SW 1271 (cell line): ENCODE measurements at places on chromosomes 6 and 20.

- DNase-seq = no peak
Measured at GRCh38 chr6:3789018-3789895, 37.7 kb upstream of the PXDC1 start.

DNA sequence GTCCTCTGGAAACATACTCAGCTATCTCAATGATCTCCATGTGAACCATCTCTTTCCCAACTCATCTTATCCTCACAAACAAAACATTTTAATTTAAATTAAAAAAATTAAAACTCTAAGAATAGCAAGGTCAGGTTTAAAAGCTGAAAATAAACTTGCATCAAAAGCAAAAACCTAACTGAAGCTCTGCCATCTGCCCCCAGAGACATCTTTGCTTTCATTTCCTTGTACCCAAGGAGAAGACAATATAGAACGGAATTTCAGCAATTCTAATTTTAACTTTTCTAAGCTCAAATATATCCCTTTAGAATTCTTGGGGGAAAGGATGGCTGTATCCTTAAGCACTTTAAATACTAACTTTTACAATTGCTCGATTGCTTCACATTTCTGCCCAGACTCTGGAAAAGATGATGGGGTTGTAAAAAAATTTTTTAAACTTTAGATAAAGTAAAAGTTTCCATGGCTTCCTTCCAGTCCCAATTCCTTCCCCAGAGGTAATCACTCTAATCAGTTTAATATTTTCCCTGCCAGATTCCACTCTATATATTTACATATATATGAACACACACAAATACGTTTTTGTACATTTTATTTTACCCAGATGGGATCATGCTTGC, 69.2 kb upstream of the SMIM29 start:
- no peak for DNase-seq

DNA sequence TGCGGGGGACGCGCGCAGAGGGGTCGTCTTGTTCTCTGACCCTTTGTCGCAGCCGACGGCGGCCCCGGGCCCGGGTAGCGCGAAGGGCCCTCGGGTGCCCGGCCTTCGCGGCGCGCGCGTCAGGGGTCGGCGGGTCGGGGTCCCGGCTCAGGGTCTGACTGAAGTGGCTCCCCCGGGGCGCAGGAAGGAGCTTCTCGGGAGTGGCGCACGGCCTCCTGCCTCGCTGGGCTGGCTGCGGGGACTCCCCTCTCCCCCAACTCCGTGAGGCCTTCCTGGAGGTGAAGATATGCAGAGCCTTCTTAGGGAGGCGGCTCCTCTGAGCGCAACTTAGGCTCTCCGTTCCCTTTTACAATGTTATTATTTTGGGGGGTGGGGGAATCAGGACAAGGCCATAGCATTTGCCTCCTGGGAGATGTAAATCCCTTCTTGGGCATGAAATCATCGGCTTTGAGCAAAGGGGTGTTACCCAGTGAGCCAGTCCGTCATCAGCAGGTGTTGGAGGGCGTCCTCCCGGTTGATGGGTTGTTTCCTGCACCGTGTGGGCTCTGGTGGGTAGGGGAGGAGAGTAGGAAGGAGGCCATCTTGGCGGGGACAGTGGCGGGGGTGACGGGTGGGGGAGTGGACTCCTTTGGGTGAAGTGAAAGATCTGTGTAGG, 523 bp downstream of the CDS2 start:
- DNase-seq = peak; percentile 39

DNA sequence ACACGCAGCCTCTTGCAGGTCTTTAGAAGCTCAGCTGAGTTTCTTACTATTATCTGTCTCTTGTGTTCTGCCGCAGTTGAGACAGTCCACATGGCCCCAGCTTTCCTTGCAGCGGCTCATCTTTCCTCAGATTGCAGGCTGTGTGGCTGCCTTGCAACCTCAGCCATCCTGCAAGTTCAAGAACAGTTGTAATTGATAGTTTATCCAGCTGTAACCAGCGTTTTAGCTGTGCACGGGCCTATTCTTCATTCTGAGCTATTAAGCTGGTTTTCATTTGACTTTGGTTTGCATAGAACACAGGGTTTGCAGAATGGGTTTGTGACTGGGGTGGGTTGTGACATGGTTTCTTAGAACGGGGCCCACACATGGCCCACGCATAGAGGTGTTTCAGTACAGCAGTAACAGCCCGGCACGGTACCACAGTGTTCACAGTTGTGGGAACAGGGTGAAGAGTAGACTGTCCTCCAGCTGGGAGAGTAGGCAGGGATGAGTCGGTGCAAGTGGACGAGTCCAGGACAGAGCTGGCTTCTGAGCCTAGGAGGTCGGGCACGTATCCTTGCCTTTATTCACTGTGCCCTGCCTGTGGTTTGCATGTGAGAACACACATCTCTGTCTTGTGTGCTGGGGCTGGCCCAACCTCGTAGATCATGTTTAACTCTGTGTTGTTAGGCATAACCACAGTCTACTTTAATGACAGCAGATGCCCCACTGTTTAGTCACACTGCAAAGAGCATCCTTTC, 89.2 kb downstream of the RPP40 start:
- DNase-seq = no peak

DNA sequence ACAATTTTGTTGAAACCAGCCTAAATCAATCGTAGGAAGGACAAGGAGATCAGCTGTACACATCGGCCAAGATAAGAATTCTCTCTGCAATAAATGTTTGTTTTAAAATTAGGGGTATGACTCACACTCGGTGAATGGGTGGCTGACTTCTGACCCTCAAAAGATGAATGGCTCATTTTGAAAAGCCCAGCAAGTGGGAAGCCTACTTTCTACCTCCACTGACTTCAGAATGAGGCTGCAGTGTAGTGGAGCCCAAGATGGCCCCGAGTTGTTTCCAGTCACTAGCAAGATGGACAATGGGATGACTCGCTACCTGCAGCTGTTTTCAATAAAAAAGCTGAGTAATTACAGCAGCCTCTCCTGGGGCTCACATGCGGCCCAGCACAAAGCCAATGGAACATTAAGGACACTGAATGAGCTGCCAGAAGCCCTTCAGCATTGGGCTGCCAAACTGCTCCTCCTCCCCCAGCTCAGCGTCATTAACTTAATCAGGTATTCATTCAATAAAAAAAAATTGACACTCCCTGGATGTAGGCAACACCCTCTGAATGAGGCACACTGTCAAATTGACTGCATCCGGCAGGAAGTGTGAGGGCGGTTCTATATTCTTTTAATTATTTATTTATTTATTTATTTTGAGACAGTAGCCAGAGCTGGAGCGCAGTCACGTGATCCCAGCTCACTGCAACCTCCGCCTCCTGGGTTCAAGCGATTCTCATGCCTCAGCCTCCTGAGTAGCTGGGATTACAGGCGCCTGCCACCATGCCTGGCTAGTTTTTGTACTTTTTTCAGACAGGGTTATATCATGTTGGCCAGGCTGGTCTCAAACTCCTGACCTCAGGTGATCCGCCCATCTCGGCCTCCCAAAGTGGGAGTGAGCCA, 107.3 kb downstream of the GMPR start:
- no peak for DNase-seq

- no peak for DNase-seq
Measured at GRCh38 chr6:56311061-56311460, 63.7 kb upstream of the COL21A1 start.

GRCh38 chr6:154471609-154472362, 38.7 kb downstream of the CNKSR3 start:
- no peak for DNase-seq

DNA sequence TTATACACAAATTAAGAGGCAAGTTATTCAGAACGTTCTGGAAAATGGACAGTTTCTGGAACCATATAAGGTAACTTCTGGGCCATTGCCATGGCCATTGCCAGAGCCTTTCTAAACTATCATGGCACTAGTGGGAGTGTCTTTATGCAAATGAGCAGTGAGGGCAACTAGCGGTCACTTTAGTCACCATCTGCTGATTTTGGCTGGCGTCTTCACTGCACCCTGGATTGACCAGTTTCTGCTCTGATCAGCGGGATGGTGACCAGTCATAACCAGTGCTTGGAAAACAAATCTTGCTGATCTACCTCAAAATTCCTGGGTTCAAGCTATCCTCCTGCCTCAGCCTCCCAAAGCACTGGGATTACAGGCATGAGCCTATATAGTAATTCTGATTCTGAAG, 7.3 kb upstream of the SNTA1 start:
- DNase-seq = no peak

- no peak for DNase-seq
Measured at GRCh38 chr6:145548933-145549648, 186.2 kb downstream of the EPM2A start.

- peak; percentile 38 for DNase-seq
Measured at GRCh38 chr6:148999929-149000468, 253.2 kb downstream of the UST start.

DNA sequence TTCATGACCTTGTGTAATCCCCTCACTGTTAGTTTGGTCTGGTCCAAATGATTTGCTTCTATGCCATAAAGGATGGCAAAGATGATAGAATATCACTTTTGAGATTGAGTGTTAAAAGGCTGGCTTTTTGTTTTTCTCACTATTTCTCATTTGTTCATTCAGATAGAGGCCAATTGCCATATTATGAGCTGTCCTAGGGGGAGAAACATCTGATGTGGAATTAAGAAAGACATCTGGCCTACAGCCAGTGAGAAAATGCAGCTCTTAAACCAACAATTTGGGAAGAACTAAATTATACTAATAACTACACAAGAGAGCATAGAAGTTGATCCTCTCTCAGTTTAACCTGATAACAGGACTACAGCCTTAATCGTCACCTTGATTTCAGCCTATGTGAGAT, 1668.6 kb downstream of the GRIK2 start:
- no peak for DNase-seq

DNA sequence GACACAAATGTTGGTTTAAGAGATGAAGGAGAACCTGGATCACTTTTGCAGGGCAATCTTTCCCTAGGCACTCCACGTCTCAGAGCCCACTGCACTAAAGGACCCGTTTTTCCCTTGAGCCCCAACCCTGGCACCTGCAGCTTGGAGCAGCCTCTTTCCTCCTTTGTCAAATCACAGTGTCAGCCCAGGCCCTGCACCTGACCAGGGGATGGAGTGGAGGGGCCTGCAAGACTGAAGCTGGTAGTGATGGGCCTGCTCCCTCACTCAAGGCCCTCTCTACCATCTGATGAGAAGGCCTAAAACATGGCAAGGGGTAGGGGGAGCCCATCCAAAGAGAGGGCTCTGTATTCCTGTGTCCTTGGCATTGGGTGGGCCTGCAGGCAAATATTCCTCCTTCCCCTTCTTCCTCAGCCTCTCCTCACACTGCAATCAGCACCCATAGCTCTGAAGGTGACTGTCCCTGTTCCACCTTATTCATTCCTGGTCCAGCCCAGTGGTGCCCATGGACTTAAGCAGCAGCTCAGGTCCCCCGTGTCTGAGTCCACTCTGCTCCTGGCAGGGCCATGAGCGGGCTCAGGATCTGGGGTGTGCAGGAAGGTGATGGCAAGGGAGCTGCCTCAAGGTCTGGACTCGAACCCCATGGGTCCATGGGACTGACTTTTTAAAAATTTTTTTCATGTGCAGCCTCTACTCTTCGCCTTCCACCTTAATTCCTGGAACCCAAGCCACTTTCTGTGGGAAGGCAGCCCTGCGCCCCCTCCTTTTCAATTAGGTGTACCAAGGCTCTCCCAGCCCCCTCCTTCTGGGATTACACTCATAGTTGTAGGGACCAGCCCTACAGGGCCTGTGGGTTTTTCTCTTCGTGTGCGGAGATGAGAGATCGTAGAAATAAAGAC, 6.7 kb downstream of the RAET1G start:
- no peak for DNase-seq

GRCh38 chr6:160069050-160069454, 52.6 kb upstream of the SLC22A1 start:
- DNase-seq = no peak

DNA sequence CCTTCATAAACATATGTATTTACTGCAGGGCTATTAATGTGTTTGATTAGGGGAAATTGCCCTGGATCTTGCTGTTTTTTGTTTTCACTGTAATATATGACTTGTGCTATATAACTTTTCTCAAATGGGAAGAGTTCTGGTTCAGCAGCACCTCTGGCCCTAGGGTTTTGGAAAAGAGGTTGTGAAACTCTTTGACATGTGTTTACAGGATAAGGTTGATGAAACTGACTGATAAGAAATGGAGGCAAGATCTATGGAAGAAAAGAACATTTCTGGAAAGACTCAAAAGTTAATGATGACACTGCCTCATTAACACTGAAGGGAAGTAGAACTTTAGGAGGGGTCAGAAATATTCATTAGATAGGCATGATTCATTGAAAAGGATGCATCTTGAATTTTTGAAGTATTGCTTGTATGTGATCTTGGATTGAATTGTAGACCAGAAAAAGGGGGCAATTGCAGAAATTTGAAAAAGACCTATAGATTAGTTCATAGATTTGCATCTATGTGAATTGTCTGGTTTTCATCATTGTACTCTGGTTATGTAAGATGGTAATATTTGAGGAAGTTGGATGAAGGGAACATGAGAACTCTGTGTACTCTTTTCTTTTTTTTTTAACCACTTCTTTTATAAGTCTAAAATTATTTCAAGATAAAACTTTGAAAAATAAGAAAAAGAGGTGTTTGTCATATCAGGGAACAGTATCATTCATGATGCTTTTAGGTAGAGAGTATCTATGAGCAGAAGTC, 54.0 kb downstream of the UTRN start:
- DNase-seq = no peak

GRCh38 chr6:162344646-162345010, 382.9 kb downstream of the PRKN start:
- no peak for DNase-seq

GRCh38 chr6:6725468-6726209, 137.1 kb downstream of the LY86 start:
- DNase-seq = no peak

GRCh38 chr6:116210750-116211425, 43.0 kb downstream of the TSPYL4 start:
- no peak for DNase-seq

GRCh38 chr6:168473197-168473596, 32.2 kb downstream of the SMOC2 start:
- no peak for DNase-seq

GRCh38 chr6:151701911-151702562, 105.4 kb upstream of the ESR1 start:
- DNase-seq = no peak

GRCh38 chr6:106334646-106335448, 9.3 kb upstream of the ATG5 start:
- peak; percentile 9 for DNase-seq

- no peak for DNase-seq
Measured at GRCh38 chr6:139823099-139823807, 448.8 kb upstream of the CITED2 start.
